Stimulated activated CD8-positive, alpha-beta memory T cell treated with anti-CD3 and anti-CD28 coated beads, Interleukin-7, amount 100 ng/mL, for 1 hour (primary cell): ENCODE measurements at places on chromosomes 2 and 18.

DNA sequence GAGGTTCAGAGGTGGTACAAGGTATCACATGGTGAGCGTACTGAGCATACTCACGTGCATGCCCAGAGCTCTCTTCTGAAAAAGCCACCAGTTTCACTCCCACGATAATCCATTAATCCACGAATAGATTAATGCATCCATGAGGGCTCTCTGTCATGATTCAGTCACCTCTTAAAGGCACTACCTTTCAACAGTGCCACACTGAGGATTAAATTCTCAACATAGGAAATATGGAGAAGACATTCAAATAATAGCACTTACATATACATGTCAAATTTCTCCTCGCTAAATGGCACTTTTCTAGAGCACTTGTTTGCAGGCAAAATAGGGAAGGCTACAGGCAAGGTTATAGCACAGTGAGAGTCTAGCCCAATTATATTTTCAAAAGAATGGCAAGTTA, 825.9 kb downstream of the TRIB2 start:
- no peak for DNase-seq

DNA sequence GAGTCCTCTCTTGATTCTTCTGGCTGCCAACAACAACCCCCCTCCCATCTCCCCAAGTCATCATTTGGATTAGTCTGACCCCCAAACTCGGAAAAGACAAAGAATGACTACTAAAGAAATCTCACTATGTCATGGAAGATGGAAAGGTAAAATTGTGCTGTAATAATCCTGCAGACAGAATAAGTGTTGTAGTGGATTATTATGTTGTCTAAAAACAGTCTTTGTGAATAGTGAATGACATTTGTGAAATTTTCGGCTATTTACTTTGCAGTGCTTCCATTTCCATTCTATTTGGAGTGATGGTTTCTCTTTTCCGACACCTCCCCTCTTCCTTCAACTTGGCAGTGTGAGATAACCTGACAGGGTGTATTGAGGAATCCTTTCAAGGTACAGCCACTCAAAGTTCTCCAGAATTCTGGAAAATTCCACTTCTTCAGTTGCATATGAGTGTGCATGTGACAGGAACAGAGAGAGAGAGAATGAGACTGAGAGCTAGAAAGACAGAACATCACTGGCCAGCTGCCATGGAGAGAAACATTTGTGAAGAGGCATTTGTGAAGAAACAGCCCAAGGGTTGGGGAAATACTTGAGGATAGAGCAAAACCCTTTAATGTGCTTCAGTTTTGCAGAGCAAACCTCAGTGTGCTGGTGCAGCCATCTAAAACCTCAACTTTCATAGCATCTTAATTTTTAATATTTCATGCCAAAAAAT, 141.9 kb upstream of the DLX2 start:
- DNase-seq = no peak

DNA sequence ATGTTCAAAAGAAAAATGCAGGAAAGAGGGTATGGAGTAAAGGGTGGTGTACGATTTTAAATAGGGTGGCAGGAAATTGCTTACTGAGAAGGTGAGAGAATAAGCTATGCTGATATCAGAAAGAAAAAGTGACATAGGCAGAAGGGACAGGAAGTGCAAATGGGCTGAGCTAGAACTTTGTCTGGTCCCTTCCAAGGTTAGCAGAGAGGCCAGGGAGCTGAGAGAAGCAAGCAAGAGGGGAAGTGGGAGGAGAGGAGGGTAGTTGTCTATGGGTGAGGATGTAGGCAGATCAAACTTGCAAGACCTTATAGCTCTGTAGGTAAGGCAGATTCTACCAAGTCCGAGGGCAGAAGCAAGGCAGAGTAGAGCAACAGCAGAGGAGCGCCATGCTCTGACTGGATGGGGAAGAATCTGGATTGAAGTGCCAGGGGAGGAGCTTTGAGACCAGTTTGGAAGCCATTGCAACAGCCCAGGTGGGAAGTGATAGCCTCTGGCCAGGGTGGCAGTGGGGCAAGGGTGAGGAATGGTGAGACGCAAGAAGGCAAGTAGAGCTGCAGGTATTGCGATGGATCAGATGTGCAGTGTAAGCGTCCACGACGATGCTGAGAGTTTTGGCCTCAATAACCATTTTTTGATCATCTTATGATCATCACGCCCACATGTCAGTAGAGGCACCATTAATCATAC, 134.4 kb upstream of the APCDD1 start:
- DNase-seq = no peak

DNA sequence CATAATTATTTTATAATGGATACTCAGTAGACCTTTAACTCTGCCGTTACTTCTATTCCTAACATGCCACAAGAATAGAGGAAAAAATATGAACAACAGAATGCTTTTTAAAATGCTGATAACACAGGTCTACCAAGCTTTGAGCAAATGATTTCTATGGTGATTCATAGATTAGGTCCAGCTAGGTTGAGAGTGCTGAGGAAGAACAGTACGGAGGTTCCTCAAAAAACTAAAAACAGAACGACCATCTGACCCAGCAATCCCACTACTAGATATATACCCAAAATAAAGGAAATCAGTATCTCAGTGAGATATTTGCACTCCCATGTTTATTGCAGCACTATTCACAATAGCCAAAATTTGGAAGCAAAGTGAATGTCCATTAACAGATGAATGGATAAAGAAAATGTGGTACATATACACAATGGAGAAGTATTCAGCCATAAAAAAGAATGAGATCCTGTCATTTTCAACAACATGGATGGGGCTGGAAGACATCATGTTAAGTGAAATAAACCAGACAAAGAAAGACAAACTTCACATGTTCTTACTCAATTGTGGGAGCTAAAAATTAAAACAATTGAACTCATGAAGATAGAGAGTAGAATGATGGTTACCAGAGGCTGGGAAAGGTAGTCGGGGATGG, 111.6 kb upstream of the SERTAD2 start:
- no peak for DNase-seq
